ENCODE measurements at places on chromosomes 3 and 15. TPM values are rescaled to one million over a fixed set of nuclear protein-coding genes. Genes with fewer than 3 reads are reported as not detected.

GRCh38 chr3:121976727-121977126 is 45.3 kb downstream of the ILDR1 start:
- DNase-seq, result no peak

Gene GOLGA6L1
- total RNA-seq, result not detected

GRCh38 chr3:143135150-143135549 is 15.6 kb downstream of the CHST2 start:
- DNase-seq, result no peak

DNA sequence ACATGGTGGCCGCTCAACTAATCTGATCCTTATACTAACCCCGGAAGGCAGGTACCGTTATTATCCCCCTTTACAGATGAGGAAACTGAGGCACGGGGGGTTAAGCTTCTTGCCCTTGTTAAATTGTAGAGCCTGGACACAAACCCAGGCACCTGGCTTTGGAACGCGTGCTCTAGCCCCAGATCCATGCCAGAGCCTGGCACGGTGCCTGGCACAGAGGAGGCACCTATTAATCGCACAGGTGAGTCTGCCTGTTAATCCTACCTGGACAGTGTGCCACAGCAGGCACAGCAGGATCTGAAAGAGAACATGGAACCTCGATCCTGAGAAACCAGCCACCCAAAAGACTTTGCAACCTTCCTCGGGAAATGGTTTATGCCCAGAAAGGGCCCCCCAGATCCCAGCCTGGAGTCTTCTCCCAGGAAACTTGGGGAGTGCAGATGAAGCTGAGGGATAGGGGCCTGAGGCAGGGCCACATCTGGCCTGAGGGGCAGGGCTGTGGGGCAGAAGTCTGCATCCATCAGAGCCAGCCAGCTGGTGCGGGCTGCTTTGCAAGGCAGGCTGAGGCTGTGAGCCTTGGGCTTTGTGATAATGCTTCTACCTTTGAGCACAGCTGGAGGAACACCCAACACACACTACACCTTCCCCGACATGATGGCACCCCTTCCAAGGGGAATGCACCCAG is 55.3 kb upstream of the SLC6A1 start:
- no peak for DNase-seq

Gene CCR9
- 0.22 TPM for total RNA-seq

- peak; percentile 27 for DNase-seq
These were observed 21.8 kb downstream of the LRRC31 start for GRCh38 chr3:169847896-169848295.

Gene CHRNA5
- 0.76 TPM for total RNA-seq

Gene STRA6
- total RNA-seq, result 2.0 TPM

Gene CTXN2
- total RNA-seq, result 0.06 TPM

DNA sequence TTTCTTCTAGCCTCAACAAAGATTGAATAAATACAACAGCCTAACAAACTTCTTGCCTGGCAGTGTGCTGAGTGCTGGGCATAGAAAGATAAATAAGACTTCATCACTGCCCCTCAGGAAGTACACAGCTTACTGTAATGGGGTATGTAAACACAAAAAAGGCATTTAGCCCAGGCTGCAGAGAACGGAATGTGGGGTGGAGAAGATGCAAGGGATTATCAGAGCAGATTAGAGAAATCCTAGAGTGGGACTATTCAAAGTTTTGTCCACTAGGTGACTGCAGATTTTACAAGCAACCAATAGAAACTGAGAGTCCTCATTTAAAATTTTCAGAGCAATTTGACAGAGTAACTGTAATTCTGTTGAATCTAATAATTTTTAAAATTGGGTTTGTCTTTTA is 35.4 kb upstream of the TSC22D2 start:
- DNase-seq, result no peak

Gene SPINK8
- total RNA-seq, result not detected

Gene ANKDD1A
- 8.0 TPM for total RNA-seq

GRCh38 chr15:80856400-80856799 is 77.2 kb downstream of the CEMIP start:
- no peak for DNase-seq

GRCh38 chr3:19934098-19934566 is at the start of gene EFHB:
TSS of gene EFHB (minus strand) at chr3:19934217. CDS start at chr3:19934018, 199 bp downstream.
- peak; percentile 51 for DNase-seq

- no peak for DNase-seq
These were observed 211.2 kb downstream of the TJP1 start for GRCh38 chr15:29611057-29611456.

Gene NEK10
- 4.1 TPM for total RNA-seq

- no peak for DNase-seq
These were observed 6.4 kb downstream of the MYL3 start for GRCh38 chr3:46856576-46857471.

GRCh38 chr3:71304684-71305083 is 278.8 kb downstream of the FOXP1 start:
- no peak for DNase-seq
